ENCODE measurements at places on chromosomes 7 and 10.

GRCh38 chr10:11434324-11434723 is 177.1 kb downstream of the USP6NL start:
- DNase-seq, result peak; percentile 15

DNA sequence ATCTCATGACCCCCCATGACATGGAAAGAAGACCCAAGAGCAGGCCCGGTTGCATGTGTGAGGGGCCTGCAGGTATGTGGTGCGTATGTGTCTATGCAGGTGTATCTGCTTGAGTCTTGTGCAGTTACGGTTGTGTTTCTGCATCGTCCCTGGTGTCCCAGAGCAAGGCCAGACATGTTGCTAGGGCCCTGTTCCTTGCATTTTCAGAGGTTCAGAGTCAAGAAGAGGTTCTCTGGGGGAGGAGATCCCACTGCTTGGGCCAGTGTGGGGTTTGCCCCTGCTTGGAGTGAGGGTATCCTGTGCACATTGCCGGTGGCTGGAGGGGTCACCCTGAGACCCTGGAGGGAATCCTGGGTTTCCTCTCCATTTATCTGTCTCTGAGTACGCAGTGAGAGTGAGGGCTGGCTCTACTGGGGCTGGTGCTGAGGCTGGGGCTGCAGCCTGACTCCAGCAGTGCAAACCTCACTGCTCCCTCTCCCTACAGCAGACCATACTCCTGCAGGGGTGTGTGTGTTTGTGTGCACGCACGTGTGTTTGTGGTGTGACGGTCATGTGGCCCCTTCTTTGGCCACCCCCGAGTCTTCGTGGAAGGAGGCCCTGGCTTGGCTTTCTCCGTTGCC is 4.1 kb downstream of the TRIM8 start:
- DNase-seq, result no peak

- no peak for DNase-seq
These were observed 534.5 kb upstream of the MKI67 start for GRCh38 chr10:128660726-128661125.

GRCh38 chr10:30691639-30692015 is 62.1 kb upstream of the LYZL2 start:
- no peak for DNase-seq

DNA sequence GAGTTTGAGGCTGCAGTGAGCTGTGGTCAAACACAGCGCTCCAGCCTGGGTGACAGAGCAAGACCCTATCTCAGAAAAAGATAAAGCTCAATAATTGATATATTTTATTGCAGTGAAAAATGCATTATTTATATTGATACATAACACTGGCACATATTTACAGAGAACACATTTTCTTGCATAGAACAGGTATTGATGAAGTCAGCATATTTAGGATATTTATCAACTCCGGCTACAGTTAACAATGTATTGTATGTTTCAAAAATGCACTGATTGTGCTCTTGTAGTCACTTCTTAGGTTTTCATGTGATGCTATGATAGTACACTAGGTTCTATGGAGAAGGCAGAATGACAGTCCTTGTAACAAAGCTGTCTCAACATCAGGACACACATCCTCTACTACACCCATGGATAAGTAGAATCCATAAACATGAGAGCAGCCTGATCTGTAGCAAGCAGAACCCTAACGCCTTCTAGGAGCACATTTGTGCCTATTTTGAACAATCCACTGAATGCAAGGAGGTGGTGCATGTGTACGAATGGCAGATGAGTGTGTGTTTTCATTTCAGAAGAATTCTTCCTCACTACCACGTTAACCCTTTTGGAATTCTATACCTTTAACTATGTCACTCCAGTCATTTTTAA is 586.1 kb upstream of the CELF2 start:
- no peak for DNase-seq

DNA sequence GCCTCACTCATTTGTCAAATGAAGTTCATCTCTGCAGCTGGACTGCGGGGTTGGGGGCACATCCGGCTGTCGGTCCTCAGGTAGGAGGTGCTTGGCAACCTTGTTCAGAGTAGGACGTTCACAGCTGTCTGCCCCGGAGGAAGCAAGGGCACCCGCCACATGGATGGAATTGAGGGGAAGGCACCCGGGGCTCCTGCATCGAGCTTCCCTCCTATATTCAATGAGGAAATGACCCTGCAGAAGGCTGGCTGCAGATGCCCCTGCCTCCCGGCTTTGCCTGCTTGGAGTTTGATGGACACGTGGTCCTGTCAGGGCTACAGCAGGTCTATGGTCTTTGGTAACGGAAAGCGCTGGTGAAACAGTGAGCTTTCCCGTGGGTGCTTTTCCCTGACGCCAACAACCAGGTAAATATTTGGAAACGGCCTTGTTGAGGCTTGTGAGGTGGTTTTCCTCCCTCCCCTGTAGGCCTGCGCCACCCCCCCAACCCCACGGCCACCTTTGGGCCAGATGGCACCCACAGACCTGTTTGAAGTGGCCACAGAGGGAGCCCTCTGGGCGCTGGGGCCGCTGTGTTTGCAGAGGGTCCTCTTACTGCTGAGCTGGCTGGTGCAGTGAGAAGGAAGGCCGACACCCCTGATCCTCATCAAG is 32.9 kb downstream of the HTRA1 start:
- DNase-seq, result no peak

DNA sequence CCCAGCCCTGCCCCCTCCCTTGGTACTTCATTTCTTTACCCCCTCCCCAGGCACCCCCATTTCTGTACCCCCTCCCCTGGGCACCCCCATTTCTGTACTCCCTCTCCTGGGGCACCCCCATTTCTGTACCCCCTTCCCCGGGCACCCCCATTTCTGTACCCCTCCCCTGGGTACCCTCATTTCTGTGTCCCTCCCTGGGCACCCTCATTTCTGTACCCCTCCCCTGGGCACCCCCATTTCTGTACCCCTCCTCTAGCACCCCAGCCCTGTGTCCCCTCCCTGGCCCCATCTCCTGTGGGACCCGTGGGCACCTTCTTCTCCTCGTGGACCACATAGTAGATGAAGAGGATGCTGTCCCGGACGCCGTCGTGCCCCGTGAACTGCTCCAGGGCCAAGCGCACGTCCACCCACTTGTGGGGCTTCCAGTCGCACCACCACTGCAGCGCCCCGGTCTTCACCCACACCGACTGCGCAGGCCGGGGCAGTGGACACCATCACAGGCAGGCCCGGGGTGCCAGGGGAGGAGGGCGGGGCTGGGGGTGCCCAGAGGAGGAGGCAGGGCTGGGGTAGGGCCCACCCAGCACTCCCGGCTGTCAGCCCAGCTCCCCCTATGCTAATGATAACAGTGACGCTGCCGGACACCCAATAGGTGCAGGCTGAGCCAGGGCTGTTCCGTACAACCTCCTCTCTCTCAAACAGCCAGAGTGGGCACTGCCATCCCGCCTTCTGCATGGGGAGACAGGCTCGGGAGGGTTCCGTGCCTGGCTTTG is 20.4 kb downstream of the TECPR1 start:
- DNase-seq, result no peak

DNA sequence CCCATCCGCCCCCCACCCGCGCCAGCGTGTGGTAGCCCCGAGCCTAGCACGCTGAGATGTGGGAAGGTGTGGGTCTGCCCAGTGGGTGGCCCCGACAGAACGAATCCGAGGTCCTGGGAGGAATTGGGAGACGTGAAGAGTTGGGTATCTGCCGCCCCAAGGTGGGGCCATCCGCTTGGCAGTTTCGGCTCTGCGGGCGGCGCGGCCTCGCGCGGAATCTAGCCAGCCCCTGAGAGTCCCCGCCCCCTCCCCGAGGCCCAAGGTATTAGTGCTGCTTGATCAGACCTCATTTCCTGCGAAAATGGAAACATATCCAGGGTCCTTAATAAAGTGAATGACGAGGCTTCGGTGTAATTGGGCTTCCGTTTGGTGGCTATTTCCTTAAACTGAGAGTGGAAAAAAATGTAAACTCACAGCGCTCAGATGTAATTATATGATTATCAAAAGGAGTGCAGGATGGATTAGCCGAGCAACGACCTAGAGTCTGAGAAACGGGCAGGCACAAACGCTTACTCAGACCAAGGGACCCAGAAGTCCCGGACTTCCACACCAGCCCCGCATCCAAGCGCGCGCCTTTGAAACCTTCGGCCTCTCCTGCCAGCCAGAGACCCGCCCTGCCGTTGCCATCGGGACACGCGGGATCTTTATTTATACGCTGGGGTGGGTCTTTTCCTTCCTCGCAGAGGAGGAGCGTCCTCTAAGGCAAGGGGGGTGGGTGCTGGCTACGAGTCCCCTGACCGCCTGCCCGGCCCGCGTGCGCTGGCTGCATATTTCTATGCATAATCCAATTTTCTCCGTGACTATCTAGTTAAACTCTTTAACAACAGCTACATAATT is 12.8 kb downstream of the LBX1 start:
- no peak for DNase-seq

GRCh38 chr7:129494041-129494440 is 8.3 kb upstream of the SMKR1 start:
- peak; percentile 21 for DNase-seq

GRCh38 chr10:63286754-63287264 is 153.7 kb downstream of the NRBF2 start:
- DNase-seq, result no peak

Data from suppressor macrophage treated with lipopolysaccharide for 1 hour (primary cell).